ENCODE measurements at places on chromosomes 5 and 9.

GRCh38 chr5:163532171-163533084 is 27.0 kb downstream of the MAT2B start:
- no peak for DNase-seq

GRCh38 chr9:97924386-97924785 is 2.1 kb upstream of the TRMO start:
- DNase-seq: no peak

GRCh38 chr9:135136991-135137832 is 49.7 kb downstream of the OLFM1 start:
- DNase-seq: no peak

GRCh38 chr5:60382716-60383115 is 317.2 kb downstream of the DEPDC1B start:
- no peak for DNase-seq

- no peak for DNase-seq
These were observed 5.8 kb downstream of the TMEM268 start for GRCh38 chr9:114616684-114617520.
